Uterus (tissue), 4 donors: ENCODE measurements at places on chromosomes 1 and 21. TPM values are rescaled to one million over a fixed set of nuclear protein-coding genes. Genes with fewer than 3 reads are reported as not detected.

Gene TMPRSS15
- 0.07 TPM for total RNA-seq

Gene GBP6
- not detected for total RNA-seq

Gene S100A3
- total RNA-seq: 3.7 TPM

Gene ELF3
- total RNA-seq: 2.2 TPM

DNA sequence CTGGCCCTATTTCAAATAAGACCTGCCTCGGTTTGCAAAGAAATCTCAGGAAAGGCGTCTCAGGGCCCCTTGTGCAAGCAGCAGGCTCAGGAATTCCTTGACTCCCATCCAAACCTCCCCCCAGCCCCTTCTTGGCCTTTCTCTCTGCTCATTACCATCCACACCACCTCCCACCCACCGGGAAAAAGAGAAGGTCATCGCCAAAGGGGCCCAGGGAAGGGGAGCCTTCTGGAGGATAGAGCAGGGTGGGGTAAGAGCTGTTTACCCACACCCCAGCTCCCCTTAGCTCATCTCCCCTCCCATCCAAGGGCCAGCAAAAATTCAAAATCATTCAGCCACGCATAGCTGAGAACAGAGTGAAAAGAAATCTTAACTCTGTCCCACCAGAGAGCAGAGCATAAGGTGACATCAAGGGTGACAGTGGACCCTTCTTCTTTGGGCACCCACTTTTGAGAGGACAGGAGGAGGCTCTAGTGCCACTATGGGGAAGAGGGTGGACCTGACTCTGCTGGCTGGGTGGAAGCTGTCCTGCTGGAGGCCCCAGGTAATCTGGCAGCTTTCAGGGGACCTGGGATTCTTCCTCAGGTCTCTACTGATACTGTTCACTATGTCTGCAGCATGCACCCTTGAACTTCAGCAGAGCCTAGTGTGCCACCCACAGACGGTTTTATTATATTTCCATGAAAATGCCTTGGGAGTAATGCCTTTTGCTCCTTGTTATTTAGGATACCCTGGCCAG lies 3.9 kb upstream of the WNT2B start:
- no peak for DNase-seq
- peak overlapping the region; percentile 53 for H3K27ac ChIP-seq
- no peak overlapping the region for H3K4me3 ChIP-seq
- no peaks in the 10 kb centered on the region for H3K36me3 ChIP-seq
- no peaks in the 10 kb centered on the region for H3K4me1 ChIP-seq
- no peaks in the 10 kb centered on the region for H3K27me3 ChIP-seq

DNA sequence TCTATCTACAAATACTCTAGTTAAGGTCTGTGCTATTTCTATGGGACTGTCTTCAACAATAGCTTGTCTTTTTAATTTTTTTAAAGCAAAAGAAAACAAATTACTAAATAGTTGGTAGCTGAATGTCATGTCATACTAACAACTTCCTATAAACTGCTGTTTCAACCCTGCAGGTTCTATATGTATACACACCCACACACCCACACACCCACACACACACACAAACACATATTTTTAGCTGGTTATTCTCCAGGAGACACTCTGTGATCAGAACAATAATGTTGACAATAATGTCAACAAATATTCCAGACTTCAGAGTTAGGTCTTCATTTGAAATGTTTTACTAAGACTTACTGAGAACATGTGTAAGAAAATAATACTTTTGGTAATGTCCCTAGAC lies 66.7 kb downstream of the AK5 start:
- no peak overlapping the region for H3K27ac ChIP-seq
- DNase-seq: no peak
- H3K27me3 ChIP-seq: no peaks in the 10 kb centered on the region

DNA sequence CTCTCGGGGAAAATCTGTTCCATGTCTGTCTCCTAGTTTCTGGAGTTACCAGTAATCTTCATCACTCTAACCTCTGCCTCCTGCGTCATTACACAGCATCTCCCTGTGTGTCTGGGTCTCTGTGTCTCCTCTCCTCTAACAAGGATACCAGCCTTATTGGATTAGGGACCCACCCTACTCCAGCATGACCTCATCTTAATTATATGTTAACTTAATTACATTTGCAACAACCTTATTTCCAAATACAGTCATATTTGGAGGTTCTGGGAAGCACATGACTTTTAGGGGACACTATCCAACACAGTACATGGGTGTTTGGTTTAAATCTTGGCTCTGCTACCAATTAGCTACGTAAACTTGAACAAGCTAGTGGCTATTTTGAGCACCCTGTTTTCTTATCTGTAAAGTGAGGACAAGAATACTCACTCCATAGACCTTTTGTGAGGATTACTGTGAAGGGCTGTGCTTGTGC lies 83.9 kb upstream of the SGIP1 start:
- DNase-seq: peak; percentile 34
- no peak overlapping the region for H3K4me3 ChIP-seq
- no peaks in the 10 kb centered on the region for H3K4me1 ChIP-seq
- peak overlapping the region; percentile 63 for H3K27ac ChIP-seq
- H3K27me3 ChIP-seq: no peaks in the 10 kb centered on the region

GRCh38 chr1:23817633-23818032 lies 7.6 kb downstream of the HMGCL start:
- no peak overlapping the region for H3K4me3 ChIP-seq
- DNase-seq: no peak
- no peaks in the 10 kb centered on the region for H3K4me1 ChIP-seq
- no peaks in the 10 kb centered on the region for H3K27me3 ChIP-seq

- H3K4me3 ChIP-seq: no peak overlapping the region
- peak overlapping the region; percentile 79 for H3K27ac ChIP-seq
- peak; percentile 73 for DNase-seq
- H3K36me3 ChIP-seq: no peaks in the 10 kb centered on the region
Measured at GRCh38 chr21:32494934-32495709, 82.6 kb downstream of the EVA1C start.

DNA sequence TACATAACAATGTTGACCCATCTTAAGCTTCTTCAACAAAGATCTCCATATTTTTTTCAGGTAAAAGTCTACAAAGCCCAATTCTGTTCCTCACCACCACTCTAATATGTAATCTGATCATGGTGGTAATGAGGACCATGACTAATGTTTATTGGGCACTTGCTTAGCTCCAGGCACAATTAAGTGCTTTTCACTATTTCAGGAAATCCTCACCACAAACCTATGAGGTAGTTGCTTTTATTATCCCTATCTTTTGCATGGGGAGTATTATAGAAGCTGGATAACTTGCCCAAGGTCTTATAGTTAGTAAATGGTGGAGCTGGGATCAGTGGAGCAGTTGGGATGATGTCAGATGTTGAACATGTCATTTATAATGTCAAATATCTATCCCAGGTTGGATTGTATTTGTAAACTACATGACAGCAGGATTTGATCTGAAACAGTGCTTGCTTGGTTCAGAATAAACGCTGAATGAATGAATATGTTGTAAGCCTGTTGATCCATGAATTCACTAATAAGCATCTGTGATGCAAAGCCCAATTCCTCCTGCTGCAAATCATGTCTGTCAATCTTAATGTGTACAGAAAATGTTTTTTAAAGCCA lies 283.3 kb upstream of the ST6GALNAC5 start:
- DNase-seq: no peak
- H3K4me3 ChIP-seq: no peak overlapping the region
- H3K4me1 ChIP-seq: no peaks in the 10 kb centered on the region
- H3K36me3 ChIP-seq: no peaks in the 10 kb centered on the region
- no peak overlapping the region for H3K27ac ChIP-seq
- no peaks in the 10 kb centered on the region for H3K27me3 ChIP-seq

DNA sequence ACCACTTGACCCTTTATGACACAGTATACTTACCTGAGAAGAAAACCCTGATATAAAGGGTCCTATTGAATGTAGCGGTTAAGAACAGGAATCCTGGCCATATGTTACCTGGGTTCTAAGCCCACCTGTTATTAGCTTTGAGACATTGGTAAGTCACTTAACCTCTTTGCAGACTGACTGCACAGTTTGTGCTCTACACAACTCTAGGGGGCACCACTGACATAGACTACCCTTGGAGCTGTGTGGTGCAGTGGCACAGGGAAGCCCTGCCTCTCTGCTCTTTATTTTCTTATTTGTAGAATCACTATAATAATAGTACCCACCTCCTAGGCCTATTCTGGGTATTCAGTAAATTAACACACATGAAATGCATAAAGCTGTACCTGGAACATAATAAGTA lies 165.6 kb downstream of the C1orf94 start:
- no peak for DNase-seq
- H3K36me3 ChIP-seq: no peaks in the 10 kb centered on the region
- no peaks in the 10 kb centered on the region for H3K4me1 ChIP-seq
- no peak overlapping the region for H3K4me3 ChIP-seq
- H3K27ac ChIP-seq: no peak overlapping the region

DNA sequence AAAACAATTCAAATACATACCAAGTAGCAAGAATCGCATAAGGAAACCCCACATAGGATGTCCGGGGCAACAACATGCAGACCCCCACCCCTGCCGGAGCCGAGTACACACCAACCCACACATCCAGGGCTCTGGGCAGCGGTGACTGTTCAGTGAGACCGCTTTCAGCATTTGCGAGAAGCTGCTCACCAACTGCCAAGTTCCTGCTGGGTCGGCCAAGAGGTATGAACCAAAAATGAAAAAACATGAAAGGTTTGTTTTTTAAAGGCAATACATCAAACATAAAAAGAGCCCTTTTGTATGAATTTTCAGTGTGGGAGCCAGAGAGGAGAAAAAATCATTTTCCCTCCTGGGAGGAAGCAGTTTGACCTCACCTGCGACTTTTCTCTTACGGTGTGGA lies 92.3 kb downstream of the SIM2 start:
- H3K4me3 ChIP-seq: no peak overlapping the region
- no peak overlapping the region for H3K27ac ChIP-seq
- H3K27me3 ChIP-seq: no peaks in the 10 kb centered on the region
- H3K4me1 ChIP-seq: no peaks in the 10 kb centered on the region
- H3K36me3 ChIP-seq: no peaks in the 10 kb centered on the region
- no peak for DNase-seq

DNA sequence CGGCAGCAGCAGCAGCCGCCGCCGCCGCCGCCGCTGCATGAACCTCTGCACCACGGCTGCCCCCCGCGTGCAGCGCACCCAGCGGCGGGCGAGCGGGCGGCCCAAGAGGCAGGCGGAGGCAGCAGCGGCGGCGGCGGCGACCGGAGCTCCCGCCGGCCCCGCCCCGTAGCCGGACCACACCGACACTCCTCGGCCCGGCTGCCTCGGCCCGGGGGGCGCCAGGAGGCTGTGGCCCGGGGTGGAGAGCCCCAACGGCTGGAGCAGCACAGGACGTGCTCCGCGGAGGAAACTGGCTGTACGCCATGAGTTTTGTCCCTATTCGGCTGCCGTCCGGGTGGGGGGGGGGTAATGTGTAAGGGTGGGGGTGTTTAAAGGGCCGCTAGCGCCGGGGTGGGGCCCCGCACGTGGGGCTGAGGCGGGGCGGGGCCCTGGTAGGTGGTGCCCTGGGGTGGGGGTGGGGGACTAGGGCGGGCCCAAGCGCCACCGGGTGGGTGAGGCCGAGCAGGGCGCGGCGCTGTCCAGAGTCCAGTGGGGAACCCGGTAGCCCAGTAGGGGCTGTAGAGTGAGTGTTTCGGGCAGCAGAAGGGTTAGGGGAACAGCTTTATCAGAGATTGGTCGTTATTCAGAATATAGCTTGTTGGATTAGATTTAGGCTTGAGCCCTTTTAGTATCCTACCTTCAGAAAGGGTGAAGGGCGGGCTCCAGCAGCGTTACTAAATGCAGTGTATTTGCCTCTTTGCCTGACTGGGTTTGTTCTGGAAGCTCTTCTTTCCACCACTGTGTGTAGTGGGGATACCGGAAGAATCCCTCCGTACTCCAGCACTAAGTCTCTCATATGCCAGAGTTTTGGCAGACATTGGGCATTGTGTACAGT lies at the start of gene FAM78B:
TSS of gene FAM78B (minus strand) at position 304 of the 874 bp plus-strand sequence. CDS start 753 bp downstream, outside the sequence.
- peak within 1 kb of the TSS; percentile 82 for H3K27ac ChIP-seq
- peak within 1 kb of the TSS; percentile 79 for H3K4me3 ChIP-seq
- peak; percentile 68 for DNase-seq
- H3K4me1 ChIP-seq: no peaks in the 10 kb centered on the region
- no peaks in the 10 kb centered on the region for H3K27me3 ChIP-seq
- no peaks in the 10 kb centered on the region for H3K36me3 ChIP-seq

DNA sequence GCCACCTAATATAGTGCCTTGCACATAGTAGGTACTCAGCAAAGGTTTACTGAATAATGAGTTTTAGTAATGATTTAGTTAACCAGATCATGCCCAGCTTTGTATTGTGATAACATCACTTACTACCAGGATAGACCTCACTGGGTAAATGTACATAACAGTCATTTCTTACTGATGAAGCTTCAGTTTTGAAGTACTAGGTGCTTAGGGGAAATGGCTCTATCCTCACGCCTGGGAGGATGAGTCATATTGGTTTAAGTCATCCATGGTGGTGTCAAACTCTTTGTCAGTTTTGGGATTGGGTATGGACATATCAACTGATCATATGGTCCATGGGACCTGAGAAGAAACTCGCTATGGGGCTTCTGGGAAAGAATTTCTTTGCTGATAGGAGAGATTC lies 90.6 kb upstream of the USP24 start:
- H3K4me3 ChIP-seq: no peak overlapping the region
- no peak for DNase-seq
- H3K27ac ChIP-seq: no peak overlapping the region

DNA sequence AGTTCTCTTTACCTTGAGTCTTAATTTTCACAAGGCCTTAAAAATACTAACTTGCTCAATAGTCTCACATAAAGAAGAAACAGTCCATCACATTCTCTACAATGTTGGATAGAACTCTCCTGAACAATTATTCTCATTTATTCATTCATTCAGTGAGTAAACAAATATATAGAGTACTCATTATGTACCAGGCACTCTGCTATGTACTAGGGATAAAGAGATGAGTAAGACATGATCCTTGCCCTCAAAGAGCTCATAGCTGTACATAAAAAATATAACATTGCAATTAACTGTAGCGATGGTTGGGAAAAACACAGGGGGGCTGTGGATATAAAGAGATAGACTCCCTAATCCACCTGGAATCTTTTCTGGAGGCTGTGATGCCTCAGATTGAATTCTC lies 586.9 kb upstream of the BEND5 start:
- no peaks in the 10 kb centered on the region for H3K27me3 ChIP-seq
- no peak overlapping the region for H3K4me3 ChIP-seq
- no peaks in the 10 kb centered on the region for H3K36me3 ChIP-seq
- H3K27ac ChIP-seq: no peak overlapping the region

DNA sequence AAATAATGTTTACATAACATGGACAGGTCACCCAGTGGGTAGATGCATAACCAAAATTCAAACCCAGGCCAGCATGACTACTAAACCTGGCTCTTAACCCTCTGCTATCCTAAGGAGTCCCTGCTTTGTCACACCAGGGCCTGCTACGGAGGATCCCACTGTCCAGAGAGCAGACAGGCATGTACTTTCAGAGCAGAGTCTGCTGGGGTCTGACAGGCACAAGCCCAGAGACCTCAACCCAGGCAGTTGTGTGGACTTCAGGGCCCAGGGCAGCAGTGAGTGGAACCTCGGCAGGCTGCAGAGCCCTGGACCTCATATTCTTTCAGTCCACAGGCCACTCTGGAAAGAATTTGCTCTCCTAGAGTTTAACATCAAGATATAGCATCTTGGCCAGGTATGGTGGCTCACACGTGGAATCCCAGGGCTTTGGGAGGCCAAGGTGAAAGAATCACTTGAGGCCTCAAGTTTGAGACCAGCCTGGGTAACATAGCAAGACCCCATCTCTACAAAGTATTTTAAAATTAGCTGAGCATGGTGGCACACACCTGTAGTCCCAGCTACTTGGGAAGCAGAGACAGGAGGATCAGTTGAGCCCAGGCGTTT lies 16.1 kb upstream of the S100A7 start:
- H3K27me3 ChIP-seq: no peaks in the 10 kb centered on the region
- no peak for DNase-seq
- no peak overlapping the region for H3K4me3 ChIP-seq
- H3K4me1 ChIP-seq: peaks cover 7% of the 10 kb centered on the region

GRCh38 chr1:26826261-26827105 lies at the start of gene ZDHHC18:
TSS of gene ZDHHC18 (plus strand) at chr1:26826688. CDS start at chr1:26826805, 117 bp downstream.
- H3K4me1 ChIP-seq: peaks cover 10% of the 10 kb centered on the region
- H3K36me3 ChIP-seq: no peaks in the 10 kb centered on the region
- H3K4me3 ChIP-seq: peak within 1 kb of the TSS; percentile 82
- H3K27ac ChIP-seq: peak within 1 kb of the TSS; percentile 90
- no peaks in the 10 kb centered on the region for H3K27me3 ChIP-seq
- DNase-seq: peak; percentile 70
